ENCODE measurements at places on chromosomes 3 and 15. TPM values are rescaled to one million over a fixed set of nuclear protein-coding genes. Genes with fewer than 3 reads are reported as not detected.

DNA sequence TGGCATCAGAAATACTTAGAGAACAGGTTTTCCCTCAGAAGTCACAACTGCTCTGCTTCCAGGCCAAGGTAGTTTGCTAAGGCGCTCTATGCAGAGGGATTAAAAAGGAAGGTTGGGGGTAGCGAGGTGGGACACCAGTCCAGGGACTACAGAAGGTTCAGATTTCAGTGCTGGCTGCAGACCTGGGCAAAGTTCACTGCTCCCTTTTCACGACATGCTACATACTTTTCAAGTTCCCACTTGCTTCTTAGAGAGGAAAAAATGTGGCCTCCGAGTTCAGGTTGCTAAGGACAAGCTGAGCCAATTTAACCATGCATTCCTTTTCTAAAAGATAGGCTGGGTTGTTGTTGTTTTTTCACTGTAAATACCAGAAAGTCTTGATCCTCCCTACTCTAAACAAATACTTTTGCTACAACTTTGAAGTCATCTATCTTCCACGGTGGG is 158.6 kb upstream of the NR2F2 start:
- H3K27me3 ChIP-seq, result no peaks in the 10 kb centered on the region

DNA sequence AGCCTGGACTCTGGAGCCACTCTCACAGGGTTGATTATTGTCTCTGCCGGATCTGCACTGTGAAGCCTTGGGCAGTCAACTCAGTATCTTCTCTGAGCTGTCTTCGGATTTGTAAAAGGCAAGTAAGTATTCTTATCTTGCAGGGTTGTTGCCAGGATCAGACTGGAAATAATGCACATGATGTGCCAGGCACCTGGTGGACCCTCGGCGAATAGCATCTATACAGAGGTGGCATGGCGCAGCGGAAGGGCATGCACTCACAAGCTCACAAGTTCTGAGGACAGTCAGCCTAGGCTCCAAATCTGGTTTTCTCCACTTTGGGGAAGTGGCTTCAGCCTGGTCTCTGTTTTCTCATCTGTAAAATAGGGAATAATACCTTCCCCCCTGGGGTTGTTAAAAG is 113.9 kb downstream of the SRGAP3 start:
- peak overlapping the region; percentile 63 for H3K4me3 ChIP-seq
- no peaks in the 10 kb centered on the region for H3K4me1 ChIP-seq
- H3K27me3 ChIP-seq, result no peaks in the 10 kb centered on the region
- no peak for DNase-seq
- no peak overlapping the region for H3K27ac ChIP-seq

The ACTC1 gene
- total RNA-seq, result 1,025 TPM

- DNase-seq, result no peak
- no peak overlapping the region for H3K4me3 ChIP-seq
Observed at GRCh38 chr3:177512945-177513814, 315.9 kb upstream of the TBL1XR1 start.

The DPPA2 gene
- total RNA-seq, result not detected

The AHSG gene
- not detected for total RNA-seq

DNA sequence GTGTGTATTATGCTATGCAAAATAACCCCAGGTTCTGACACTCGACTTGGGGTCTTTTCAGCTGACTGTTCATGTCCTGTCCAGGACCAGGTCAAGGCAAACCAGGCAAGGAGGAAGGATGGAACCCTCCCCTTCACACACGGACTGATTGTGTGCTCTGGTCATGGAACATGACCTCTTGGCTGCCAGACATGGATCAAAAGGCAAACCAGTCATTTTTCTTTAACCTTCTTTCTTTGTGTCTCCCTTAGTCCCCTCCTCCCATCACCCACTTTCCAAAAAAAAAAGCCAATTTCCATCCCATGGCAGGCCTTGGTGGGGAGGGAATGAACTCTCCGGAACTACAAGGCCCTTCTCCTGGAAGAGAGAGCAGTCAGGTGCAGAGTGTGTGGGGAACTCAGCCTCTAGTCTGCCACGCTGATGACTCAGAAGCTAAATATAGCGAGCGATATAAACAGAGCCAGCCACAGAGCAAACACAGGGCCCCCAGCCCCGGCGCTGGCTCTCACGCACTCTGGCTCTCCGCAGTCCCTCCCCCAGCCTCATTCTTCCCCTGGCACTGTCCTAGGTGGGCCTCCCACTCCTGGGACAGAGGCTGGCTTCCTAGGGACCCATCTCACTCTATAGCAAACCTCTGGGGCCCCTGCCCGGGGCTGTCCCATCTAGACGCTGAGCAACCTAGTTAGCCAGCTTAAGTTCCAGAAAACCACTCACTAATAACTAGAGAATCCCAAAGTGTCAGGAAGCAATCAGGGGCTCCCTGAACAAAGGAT is 10.0 kb downstream of the BMF start:
- peaks cover 98% of the 10 kb centered on the region for H3K4me1 ChIP-seq
- H3K27ac ChIP-seq, result peak overlapping the region; percentile 93
- peak; percentile 62 for DNase-seq
- no peaks in the 10 kb centered on the region for H3K27me3 ChIP-seq
- H3K4me3 ChIP-seq, result peak overlapping the region; percentile 25

DNA sequence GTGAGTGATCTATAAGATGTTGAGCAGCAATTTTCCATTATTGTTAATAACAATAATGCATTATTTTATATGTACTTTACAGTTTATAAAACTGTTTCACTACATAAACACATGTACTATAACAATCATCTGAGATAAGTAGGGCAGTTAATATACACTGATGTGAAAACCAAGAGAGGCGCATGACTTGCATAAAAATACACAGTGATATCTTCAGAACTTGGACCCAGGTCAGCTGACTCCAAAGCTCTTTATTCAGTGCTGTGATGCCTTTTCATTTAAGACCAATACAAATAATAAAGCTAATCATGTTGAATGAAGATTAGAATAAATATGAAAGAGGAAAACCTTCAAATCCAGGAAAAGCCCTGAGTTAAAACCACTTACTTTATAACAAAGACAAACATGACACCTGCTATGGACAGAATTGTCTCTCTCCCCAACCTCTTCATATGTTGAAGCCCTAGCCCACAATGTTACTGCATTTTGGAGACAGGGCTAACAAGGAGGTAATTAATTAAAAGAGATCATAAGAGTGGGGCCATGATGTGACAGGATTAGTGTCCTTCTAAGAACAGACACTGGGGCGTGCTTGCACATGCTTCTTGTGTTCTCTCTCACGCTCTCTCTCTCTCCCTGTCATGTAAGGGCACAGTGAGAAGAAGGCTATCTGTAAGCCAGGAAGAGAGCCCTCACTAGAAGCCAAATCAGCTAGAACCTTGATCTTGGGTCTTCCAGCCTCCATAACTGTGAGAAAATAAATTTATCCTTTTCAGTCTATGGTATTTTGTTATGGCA is 55.8 kb upstream of the TSPAN3 start:
- DNase-seq, result no peak
- no peak overlapping the region for H3K27ac ChIP-seq
- H3K4me1 ChIP-seq, result no peaks in the 10 kb centered on the region
- no peaks in the 10 kb centered on the region for H3K27me3 ChIP-seq
- peaks cover 6% of the 10 kb centered on the region for H3K36me3 ChIP-seq

The ACTRT3 gene
- total RNA-seq, result 0.81 TPM

DNA sequence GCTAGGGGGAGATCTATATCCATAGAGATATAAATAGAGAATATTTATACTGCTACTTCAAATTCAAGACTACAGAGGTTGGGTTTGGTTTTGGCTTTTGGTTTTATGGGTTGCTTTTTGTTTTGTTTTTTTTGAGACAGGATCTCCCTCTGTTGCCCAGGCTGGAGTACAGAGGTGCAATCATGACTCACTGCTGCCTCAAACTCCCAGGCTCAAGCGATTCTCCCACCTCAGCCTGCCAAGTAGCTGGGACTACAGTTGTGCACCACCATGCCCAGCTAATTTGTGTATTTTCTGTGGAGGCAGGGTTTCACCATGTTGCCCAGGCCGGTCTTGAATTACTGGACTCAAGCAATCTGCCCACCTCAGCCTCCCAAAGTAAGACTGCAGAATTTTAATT is 3.9 kb upstream of the UBL7 start:
- peaks cover 11% of the 10 kb centered on the region for H3K4me1 ChIP-seq
- no peak overlapping the region for H3K27ac ChIP-seq
- no peak overlapping the region for H3K4me3 ChIP-seq
- no peaks in the 10 kb centered on the region for H3K27me3 ChIP-seq
- peaks cover 24% of the 10 kb centered on the region for H3K36me3 ChIP-seq

- no peaks in the 10 kb centered on the region for H3K27me3 ChIP-seq
- H3K36me3 ChIP-seq, result no peaks in the 10 kb centered on the region
- no peak for DNase-seq
Observed at GRCh38 chr3:58009749-58010535, 1.7 kb downstream of the FLNB start.

- no peak for DNase-seq
- no peaks in the 10 kb centered on the region for H3K36me3 ChIP-seq
- no peak overlapping the region for H3K27ac ChIP-seq
- no peaks in the 10 kb centered on the region for H3K27me3 ChIP-seq
Observed at GRCh38 chr3:80014576-80014975, 246.8 kb upstream of the ROBO1 start.

DNA sequence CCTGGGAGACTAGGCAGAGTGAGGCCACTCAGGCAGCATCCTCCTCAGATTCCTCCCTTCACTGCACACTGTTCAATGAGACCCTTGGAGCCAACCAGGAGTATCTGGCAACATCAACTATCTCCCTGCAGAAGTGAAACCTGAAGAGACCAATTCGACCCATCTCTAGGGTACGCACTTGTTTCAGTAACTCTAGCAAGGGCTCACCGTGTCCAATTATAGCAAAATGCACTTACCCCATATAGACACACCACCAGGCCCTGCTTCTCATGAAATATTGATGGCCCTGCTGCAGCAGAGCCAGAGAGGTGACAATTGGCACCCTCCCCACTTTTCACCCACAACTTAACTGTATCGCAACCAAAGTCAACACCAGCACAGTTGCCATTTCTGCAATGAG is 196.1 kb upstream of the IGF1R start:
- H3K27me3 ChIP-seq, result no peaks in the 10 kb centered on the region
- H3K27ac ChIP-seq, result no peak overlapping the region
- H3K36me3 ChIP-seq, result no peaks in the 10 kb centered on the region
- no peaks in the 10 kb centered on the region for H3K4me1 ChIP-seq

The CTDSPL gene
- total RNA-seq, result 6.8 TPM
